ENCODE measurements at places on chromosomes 1 and 21.

- DNase-seq: no peak
Observed at GRCh38 chr21:33800753-33801423, 114.7 kb downstream of the ATP5PO start.

GRCh38 chr21:46297338-46298271, 11.5 kb downstream of the YBEY start:
- DNase-seq: no peak

DNA sequence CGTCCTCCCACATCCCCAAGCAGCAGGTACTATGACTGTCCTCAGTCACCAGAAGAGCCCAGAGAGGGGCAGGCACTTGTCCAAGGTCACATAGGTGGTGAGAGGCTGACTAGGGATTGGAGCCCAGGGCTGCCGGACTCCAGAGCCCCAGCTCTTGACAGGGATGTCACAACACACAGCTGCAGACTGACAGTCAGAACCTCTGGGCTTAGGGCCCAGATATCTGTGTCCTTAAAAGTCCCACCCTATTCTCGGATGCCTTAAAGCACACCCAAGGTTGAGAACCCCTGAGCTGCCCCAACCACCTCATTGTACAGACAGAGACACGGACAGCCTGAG, 622.9 kb downstream of the MATN1 start:
- DNase-seq: no peak

- no peak for DNase-seq
Observed at GRCh38 chr21:33872881-33873515, 42.6 kb downstream of the ATP5PO start.

- no peak for DNase-seq
Observed at GRCh38 chr1:3504151-3504821, 49.8 kb downstream of the ARHGEF16 start.
